ENCODE measurements at places on chromosomes 5 and 9.

- DNase-seq, result no peak
These were observed 613.6 kb upstream of the KLF4 start for GRCh38 chr9:108103046-108103693.

DNA sequence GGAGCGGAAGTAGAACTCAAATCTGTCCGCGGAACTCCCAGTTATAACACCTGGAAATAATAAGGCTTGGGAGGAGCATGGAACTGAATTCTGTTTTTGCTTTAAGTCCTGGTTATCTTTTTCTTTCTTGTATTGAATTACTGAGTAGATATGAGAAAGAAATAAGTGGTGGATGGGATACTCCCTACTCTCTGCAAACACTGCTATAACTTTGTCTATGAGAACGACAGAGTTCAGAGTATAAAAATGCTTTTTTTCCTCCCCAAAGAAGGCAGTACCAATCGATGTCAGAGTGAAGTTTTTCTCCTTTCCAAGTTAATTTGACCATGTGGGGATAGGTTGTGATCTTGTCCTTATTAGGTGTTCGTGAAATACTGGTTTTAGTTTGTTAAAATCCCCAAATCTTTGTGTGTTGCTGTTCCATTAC lies 1.2 kb downstream of the RIC1 start:
- DNase-seq, result no peak

- no peak for DNase-seq
These were observed 66.8 kb upstream of the IL7R start for GRCh38 chr5:35789732-35790456.

DNA sequence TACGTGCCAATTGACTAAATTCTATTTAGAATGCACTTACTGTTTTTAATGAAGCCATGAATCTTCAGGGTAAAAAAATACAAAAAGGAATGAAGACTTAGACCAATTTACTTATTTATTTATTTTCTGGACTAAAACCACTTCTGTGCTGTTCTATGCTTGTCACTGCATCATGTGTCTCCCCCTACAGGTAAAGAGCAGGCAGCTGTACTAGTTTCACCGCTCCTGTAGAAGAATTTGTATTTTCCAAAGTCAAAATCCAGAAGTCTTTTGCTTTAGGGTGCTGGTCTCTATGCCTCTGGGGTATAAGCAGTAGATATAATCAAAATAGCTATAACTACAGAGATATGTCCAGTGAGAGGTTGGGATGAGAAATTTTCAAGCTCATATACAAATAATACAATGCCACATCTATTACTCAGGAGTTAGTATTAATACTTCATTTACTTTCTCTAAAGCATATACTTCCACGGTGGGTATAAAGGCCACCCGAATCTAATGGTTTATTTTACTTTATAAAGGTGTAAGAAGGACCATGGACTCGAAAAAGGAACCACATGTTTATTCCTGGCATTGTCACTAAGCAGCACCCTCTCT lies 591.5 kb downstream of the RAB3C start:
- DNase-seq, result no peak

DNA sequence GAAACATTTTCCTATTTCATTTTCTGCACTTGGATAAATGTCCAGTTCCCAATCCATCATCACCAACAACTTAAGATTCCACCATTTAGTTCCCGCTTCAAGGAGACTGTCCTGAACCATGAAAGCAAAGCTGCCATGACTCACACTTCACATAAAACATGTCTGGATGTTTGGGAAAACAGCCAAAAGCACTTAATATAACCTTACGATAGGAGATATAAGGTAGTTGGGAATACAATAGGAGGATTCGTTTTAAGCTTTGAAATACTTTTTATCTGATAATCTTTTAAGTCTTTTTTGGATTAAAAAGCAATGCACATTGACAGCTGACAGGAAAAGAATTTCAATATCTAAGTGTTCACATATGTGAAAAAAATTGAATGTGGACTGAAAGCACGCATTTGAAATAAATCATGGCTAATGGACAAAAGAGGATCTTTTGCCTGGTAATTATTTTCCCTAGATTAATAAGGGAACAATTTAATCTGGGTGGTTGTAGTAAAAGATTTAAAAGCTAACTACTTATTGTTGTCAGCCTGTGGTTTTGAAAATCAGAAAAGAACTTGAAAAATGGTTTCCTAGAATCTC lies 17.3 kb upstream of the TGFBI start:
- no peak for DNase-seq

- no peak for DNase-seq
These were observed 47.8 kb downstream of the FXN start for GRCh38 chr9:69083321-69083720.

DNA sequence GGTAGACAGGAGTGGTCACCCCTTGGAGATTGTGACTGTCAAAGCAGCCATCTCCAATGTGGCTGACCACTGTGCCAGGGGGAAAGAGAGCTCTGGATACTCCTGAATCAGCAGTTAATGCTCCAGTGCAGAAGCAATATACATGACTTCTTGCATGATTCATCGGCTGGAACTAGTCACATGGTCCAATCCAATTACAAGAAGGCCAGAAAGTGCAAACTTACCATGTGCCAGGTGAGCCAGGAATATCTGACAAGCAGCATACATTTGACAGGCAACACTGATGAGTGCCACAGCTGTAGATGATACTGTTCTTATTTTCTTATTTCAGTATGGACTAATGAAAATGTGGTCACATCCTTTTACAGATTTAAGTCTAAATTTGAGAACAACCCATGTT lies 440.0 kb upstream of the MPDZ start:
- no peak for DNase-seq

- no peak for DNase-seq
These were observed 372.6 kb upstream of the RIOK2 start for GRCh38 chr5:97555644-97555981.

DNA sequence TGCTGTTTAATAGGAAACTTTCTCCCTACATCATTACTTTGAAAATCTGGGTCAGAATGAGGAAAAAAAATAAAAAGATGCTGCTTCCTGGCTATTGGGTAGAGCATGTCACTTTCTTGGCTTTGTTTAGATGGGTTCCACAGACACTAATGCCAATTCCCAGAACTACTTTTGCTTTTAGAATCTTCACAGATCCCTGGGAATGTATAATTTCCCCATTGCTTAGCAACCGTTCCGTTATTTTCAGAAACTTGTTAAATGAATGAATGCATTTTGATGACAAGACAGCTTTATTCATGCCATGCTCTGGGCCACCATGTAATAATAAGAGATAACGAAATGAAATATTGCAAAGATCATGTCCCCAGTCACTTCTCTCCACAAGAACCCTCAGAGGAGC lies 126.5 kb upstream of the TRPC7 start:
- no peak for DNase-seq

DNA sequence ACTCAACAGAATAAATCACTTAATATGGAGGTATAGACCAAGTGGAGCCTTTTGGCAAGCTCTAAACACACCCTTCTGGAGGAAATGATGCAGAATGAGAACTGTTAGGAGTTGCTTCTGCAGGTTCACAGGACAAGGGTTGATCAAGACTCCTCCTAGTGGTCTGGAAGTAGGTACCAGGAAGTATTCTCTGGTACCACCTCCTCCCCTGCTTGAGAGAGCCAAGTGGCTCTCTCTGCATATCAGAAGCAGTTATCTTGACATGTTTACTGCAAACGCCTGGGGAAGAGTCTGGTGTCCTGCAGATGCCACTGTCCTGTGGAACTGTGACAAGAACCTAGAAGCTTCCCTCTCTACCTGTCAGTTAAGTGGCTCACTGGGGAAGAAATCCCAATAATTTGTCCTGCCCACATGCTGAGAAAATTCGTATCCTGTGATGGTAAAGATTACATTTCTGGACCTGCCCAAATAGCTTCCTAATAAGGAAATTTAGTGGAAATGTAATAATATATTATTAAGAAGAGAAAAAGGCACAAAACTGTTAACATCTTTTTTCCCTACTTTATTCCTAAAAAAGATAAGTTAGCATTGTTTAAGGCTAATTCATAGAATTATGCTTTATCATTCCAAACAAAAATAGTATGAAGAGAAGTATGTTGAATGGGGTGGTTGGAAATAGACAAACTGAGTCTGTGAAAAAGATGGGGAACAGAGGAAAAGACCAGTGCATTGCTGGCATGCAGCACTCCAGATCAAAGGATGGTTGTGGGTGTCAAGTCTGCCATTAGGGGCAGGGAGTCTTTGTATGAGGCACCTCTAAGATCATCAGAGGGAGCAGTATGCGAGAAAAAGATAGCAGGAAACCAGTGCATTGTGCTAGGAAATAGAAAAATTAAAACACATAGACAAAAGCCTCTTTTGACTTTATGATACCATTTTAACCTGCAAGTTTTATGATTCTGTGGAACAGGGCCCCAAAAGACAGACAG lies 118.8 kb downstream of the CDC42SE2 start:
- DNase-seq, result peak; percentile 74

DNA sequence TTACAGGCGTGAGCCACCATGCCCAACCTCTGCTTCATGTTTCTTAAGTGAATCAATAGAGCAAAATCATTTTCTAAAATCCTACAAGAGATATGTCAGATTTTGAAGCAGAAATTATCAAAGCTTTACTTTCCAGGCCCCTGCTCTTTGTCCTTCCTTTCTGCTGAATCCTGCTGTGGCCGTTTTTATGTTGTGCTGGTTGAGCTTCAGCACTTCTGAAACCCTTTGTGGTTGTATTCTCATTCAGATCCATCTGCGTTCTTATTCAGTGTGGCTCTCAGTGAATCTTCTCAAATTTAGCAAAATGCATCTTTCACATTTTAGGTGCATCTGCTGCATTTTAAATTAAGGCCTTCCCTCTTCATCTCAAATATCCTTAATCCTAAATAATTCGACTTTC lies 26.0 kb downstream of the JMY start:
- DNase-seq, result no peak

GRCh38 chr5:179516221-179516620 lies 34.1 kb upstream of the RUFY1 start:
- DNase-seq, result no peak

DNA sequence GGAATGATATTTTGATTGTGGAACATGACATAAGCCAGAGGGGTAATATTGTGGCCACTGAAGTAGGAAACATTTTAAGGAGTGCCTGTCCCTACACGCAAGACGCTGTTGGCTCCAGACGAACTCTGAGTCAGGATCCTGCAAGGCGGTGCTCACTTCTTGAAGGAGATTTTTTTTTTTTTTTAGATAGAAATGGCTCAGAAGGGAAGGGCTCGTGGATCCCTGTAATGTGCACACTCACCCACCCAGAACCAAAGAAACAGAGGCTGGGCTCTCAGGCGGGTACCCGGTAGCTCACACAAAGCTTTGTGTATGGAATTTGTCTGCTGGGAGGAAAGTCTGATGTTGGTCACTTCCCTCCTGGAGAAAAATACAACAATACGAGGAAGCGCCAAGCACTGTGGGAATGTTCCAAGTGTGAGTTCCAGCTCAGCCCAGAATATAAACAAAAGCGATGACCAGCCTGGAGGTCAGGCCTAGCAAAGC lies 25.7 kb downstream of the RAPGEF1 start:
- DNase-seq, result no peak

GRCh38 chr5:94028001-94028400 lies 286.6 kb upstream of the POU5F2 start:
- DNase-seq, result no peak

Data from natural killer cell treated with Interleukin-12 subunit alpha and Interleukin-12 subunit beta and Interleukin-15 and Interleukin-18, amount 100 ng/mL, for 72 hours (primary cell).